HCT116 (cell line): ENCODE measurements at places on chromosomes 2 and 18. TPM values are rescaled to one million over a fixed set of nuclear protein-coding genes. Genes with fewer than 3 reads are reported as not detected.

CHPF gene
- total RNA-seq, result 228 TPM

- DNase-seq, result no peak
- H3K4me3 ChIP-seq, result no peak overlapping the region
- peaks cover 25% of the 10 kb centered on the region for H3K4me1 ChIP-seq
- H3K36me3 ChIP-seq, result peaks cover 44% of the 10 kb centered on the region
- no peaks in the 10 kb centered on the region for H3K27me3 ChIP-seq
These were observed 25.5 kb downstream of the RMC1 start for GRCh38 chr18:23528580-23529472.

DNA sequence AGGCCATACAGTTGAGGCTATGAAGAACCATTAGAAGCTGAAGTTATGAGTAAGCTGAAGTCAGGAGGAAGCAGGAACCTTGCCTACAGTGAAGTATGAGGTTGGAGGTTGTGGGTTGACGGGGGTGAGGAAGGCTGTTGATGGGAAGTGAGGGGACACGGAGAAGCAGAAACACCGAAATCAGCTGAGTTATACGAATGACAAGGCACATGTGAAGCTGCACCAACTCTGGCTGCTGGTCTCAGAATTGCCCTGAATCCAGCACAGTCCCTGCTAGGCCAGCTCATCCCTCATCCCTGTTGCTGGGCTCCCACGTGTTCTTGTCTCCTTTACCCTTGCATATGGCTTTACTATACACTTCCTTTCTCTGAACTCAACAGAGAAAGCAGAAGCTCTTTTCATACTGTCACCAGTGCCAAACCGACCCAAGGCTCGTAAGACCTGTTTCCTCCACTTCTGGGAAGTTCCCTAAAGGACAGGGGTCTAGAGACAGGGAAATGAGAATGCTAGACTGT, 9.2 kb upstream of the TMEM247 start:
- no peak for DNase-seq
- H3K4me3 ChIP-seq, result no peak overlapping the region
- no peaks in the 10 kb centered on the region for H3K36me3 ChIP-seq
- H3K4me1 ChIP-seq, result no peaks in the 10 kb centered on the region

DNA sequence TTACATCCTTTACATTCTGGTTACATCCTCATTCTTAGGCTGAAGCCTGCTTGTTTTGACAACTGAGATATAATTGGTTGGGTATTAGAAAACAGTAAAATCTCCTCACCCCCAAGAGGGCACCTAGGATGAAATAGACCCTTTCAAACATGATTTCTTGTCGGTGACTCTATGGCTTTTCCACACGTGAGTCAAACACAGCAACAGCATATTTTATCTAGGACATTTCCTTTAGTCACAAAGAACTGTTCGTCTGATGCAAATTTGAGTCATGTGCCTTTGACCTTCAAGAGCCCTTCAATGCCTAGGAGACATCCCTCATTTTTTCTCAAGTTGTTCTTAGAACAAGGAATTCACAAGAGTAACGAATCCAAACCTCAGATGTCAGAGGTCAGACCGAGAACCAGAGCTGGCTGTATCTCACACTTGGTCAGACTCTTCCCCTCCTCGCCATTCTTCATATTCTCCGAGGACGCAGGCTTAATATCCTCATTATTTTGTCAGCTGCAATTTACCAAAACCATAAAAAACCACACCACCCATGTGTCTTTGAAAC, 60.5 kb upstream of the ALKAL2 start:
- no peak overlapping the region for H3K27ac ChIP-seq
- no peak for DNase-seq
- H3K4me3 ChIP-seq, result no peak overlapping the region
- no peaks in the 10 kb centered on the region for H3K4me1 ChIP-seq
- H3K27me3 ChIP-seq, result peaks cover 48% of the 10 kb centered on the region

- H3K27ac ChIP-seq, result no peak overlapping the region
- H3K4me1 ChIP-seq, result no peaks in the 10 kb centered on the region
- no peaks in the 10 kb centered on the region for H3K27me3 ChIP-seq
- DNase-seq, result no peak
- no peak overlapping the region for H3K4me3 ChIP-seq
These were observed 70.3 kb upstream of the DOCK10 start for GRCh38 chr2:225112362-225113126.

- peak overlapping the region; percentile 76 for H3K27ac ChIP-seq
- H3K4me3 ChIP-seq, result peak overlapping the region; percentile 31
- H3K36me3 ChIP-seq, result no peaks in the 10 kb centered on the region
- peaks cover 27% of the 10 kb centered on the region for H3K4me1 ChIP-seq
These were observed 143.9 kb upstream of the SPRED2 start for GRCh38 chr2:65576278-65576677.

GRCh38 chr2:225090746-225091145, 48.5 kb upstream of the DOCK10 start:
- H3K4me1 ChIP-seq, result peaks cover 14% of the 10 kb centered on the region
- no peak overlapping the region for H3K27ac ChIP-seq
- H3K27me3 ChIP-seq, result no peaks in the 10 kb centered on the region
- H3K36me3 ChIP-seq, result no peaks in the 10 kb centered on the region
- DNase-seq, result no peak

RAB27B gene
- total RNA-seq, result 2.2 TPM

- no peak for DNase-seq
- 0 out of 2 replicates have a peak, but pooled peaks cover 4% of the 10 kb centered on the region for H3K27me3 ChIP-seq
- no peak overlapping the region for H3K4me3 ChIP-seq
- no peak overlapping the region for H3K27ac ChIP-seq
- no peaks in the 10 kb centered on the region for H3K4me1 ChIP-seq
These were observed 75.8 kb downstream of the RDH14 start for GRCh38 chr2:18484625-18485024.

CDH2 gene
- 0.15 TPM for total RNA-seq

- no peak overlapping the region for H3K27ac ChIP-seq
- DNase-seq, result no peak
- peaks cover 21% of the 10 kb centered on the region for H3K4me1 ChIP-seq
- no peaks in the 10 kb centered on the region for H3K27me3 ChIP-seq
- H3K36me3 ChIP-seq, result no peaks in the 10 kb centered on the region
- no peak overlapping the region for H3K4me3 ChIP-seq
These were observed 10.4 kb downstream of the IL1RN start for GRCh38 chr2:113137827-113138226.

DNA sequence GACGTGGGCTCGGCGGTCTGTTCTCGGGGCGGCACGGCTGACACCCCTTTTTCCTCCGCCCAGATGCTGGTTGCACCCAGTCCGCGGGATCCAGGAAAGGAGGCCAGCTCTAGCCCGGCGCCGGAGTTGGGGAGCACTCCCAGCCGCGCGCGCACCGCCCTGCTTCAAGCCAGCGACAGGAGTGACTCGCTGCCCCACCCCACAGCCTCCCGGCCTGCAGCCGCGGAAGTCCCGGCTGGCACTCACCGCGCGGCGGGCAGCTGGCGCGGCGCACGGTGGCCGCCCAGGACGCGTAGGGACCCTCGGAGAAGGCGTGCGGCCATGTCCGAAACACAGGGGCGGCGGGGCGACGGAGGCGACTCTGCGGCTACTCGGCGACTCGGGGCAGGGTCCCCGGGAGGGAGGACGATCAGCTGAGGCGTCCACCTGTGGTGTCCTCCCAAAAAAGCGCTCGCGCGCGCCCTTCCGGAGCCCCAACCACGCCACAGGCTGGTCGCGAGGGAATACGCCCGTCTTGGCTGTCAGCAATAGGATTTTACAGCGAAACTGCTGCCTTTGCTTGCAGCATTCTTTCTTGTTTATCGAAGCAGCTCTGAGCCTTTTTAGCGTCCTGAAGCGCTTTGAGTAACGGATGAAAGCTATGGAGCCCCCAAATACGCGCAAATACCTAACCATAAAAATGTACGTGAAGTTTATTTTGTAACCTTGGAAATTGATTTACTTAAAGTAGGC, at the start of gene ACADL:
Gene ACADL, minus strand, starts transcription at position 507 of the 732 bp plus-strand sequence. Its CDS starts 184 bp downstream, at position 323.
- H3K4me3 ChIP-seq, result no peak within 1 kb of the TSS
- no peak for DNase-seq
- H3K36me3 ChIP-seq, result no peaks in the 10 kb centered on the region

DNA sequence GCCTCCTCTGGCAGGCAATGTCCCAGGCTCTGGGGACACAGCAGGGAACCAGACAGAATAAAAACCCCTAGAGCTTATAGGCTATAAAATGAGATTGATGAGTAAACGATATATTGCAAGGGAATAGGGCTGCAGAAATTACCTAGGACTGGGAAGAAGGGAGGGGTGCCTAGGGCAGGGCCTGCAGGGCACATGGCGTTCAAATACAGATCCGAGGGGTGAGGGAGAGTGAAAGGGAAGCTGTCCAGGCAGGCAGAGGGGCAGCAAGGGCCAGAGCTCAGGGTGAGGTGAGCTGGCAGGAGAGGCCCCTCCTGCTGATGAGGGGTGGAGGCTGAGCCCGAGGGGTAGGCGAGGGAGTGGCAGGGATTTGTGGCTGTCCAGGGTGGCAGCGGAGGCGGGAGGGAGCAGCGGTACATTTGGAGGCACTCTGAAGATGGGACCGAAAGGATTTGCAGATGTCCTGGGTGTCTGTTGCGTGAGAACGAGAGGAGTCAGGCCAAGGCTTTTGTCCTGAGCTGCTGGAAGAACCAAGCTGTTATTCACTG, 33.7 kb downstream of the KCNIP3 start:
- no peak overlapping the region; the same call in 1 of the 2 replicates for H3K27ac ChIP-seq
- no peaks in the 10 kb centered on the region for H3K36me3 ChIP-seq
- no peak overlapping the region for H3K4me3 ChIP-seq
- no peak for DNase-seq

DNA sequence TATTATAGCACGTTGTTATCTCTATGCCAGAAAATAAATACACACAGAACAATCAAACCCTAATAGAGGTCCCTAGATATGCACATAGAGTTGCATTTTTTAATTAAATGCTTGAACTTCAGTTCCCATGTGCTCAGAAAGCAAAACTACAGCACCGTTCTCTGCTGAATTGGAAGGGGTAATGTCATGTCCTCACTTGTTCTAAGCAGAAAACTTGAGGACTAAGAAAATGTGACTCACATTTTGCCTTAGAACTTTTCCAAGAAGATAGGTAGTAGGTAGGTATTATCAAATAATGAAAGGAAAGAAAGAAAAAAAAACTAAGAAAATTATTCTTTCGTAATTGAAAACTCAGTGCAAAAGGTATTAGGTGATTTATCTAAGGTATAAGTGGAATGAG, 607.3 kb downstream of the ERBB4 start:
- H3K27me3 ChIP-seq, result no peaks in the 10 kb centered on the region
- H3K36me3 ChIP-seq, result no peaks in the 10 kb centered on the region
- no peak overlapping the region for H3K27ac ChIP-seq
- DNase-seq, result no peak
- H3K4me1 ChIP-seq, result no peaks in the 10 kb centered on the region

GYPC gene
- total RNA-seq, result 0.66 TPM

- no peak overlapping the region for H3K27ac ChIP-seq
- H3K36me3 ChIP-seq, result no peaks in the 10 kb centered on the region
- no peak overlapping the region for H3K4me3 ChIP-seq
- H3K27me3 ChIP-seq, result no peaks in the 10 kb centered on the region
These were observed 266.9 kb upstream of the FANCL start for GRCh38 chr2:58508006-58508405.

BBS5 gene
- total RNA-seq, result 4.6 TPM

GRCh38 chr2:162069267-162069903, 4.6 kb downstream of the DPP4 start:
- no peak overlapping the region for H3K4me3 ChIP-seq
- H3K27ac ChIP-seq, result no peak overlapping the region
- H3K4me1 ChIP-seq, result peaks cover 9% of the 10 kb centered on the region; the same call in 1 of the 2 replicates
- no peaks in the 10 kb centered on the region for H3K36me3 ChIP-seq
- DNase-seq, result no peak

GRCh38 chr2:36394804-36395203, 39.2 kb downstream of the CRIM1 start:
- H3K4me1 ChIP-seq, result no peaks in the 10 kb centered on the region
- no peak for DNase-seq
- H3K27ac ChIP-seq, result no peak overlapping the region
- H3K27me3 ChIP-seq, result no peaks in the 10 kb centered on the region
- no peaks in the 10 kb centered on the region for H3K36me3 ChIP-seq

ALKAL2 gene
- not detected for total RNA-seq

GRCh38 chr18:36066686-36067054, 689 bp downstream of the RPRD1A start:
- peak overlapping the region; percentile 77 for H3K27ac ChIP-seq
- H3K36me3 ChIP-seq, result no peaks in the 10 kb centered on the region
- peak overlapping the region; percentile 81 for H3K4me3 ChIP-seq
- H3K4me1 ChIP-seq, result peaks cover 9% of the 10 kb centered on the region

- H3K36me3 ChIP-seq, result no peaks in the 10 kb centered on the region
- no peak overlapping the region for H3K4me3 ChIP-seq
- H3K27me3 ChIP-seq, result no peaks in the 10 kb centered on the region
- no peak overlapping the region for H3K27ac ChIP-seq
- H3K4me1 ChIP-seq, result peaks cover 9% of the 10 kb centered on the region; the same call in 1 of the 2 replicates
- DNase-seq, result no peak
These were observed 488.3 kb downstream of the DLGAP1 start for GRCh38 chr18:3966642-3967358.

GRCh38 chr18:77139619-77140018, 7.0 kb upstream of the MBP start:
- H3K27me3 ChIP-seq, result no peaks in the 10 kb centered on the region
- H3K27ac ChIP-seq, result no peak overlapping the region
- H3K36me3 ChIP-seq, result no peaks in the 10 kb centered on the region
- H3K4me3 ChIP-seq, result no peak overlapping the region
- H3K4me1 ChIP-seq, result peaks cover 3% of the 10 kb centered on the region; the same call in 1 of the 2 replicates

GRCh38 chr2:77831471-77831870, 309.3 kb upstream of the LRRTM4 start:
- no peaks in the 10 kb centered on the region for H3K27me3 ChIP-seq
- H3K4me1 ChIP-seq, result no peaks in the 10 kb centered on the region
- H3K36me3 ChIP-seq, result no peaks in the 10 kb centered on the region
- no peak overlapping the region for H3K4me3 ChIP-seq
- DNase-seq, result no peak

DNA sequence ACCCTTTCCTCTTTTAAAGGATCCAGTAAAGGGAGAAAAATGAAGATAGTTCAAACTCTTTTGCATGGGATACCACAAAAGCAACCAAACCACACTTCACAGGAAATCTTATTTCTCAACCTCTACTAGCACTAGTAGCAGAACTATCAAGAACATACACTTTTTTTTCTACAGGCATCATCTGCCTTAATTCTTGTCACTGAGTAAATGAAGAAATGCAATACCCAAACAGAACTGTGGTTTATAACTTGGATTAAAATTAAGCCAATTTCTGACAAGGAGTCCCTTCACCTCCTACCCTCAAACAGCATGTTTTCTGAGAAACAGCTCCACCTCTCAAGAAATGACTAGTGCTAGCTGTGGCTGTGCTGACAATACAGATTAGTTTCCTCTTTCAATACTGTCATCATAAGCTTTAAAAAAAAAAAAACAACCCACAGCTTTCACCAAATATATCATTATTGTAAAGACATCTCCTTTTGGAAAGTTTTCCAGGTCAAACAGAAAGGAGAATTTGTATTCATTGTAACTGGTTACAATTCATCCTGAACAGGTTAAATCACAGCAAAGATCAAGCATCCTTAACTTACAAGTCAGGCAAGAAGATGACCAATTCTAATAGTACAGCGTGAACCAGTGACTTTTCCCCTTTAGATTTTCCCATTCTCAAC, 44.4 kb downstream of the PTPN2 start:
- no peak overlapping the region for H3K27ac ChIP-seq
- no peak for DNase-seq
- H3K4me1 ChIP-seq, result peaks cover 9% of the 10 kb centered on the region
- no peaks in the 10 kb centered on the region for H3K27me3 ChIP-seq
- H3K4me3 ChIP-seq, result no peak overlapping the region
- H3K36me3 ChIP-seq, result no peaks in the 10 kb centered on the region

- H3K36me3 ChIP-seq, result no peaks in the 10 kb centered on the region
- no peaks in the 10 kb centered on the region for H3K27me3 ChIP-seq
- no peak overlapping the region for H3K27ac ChIP-seq
- DNase-seq, result no peak
- no peak overlapping the region for H3K4me3 ChIP-seq
- no peaks in the 10 kb centered on the region for H3K4me1 ChIP-seq
These were observed 123.2 kb downstream of the TMEM17 start for GRCh38 chr2:62382757-62383156.

GRCh38 chr2:127614246-127614645, 31.7 kb upstream of the GPR17 start:
- no peak overlapping the region for H3K27ac ChIP-seq
- no peak overlapping the region for H3K4me3 ChIP-seq
- no peaks in the 10 kb centered on the region for H3K27me3 ChIP-seq
- H3K4me1 ChIP-seq, result no peaks in the 10 kb centered on the region
- H3K36me3 ChIP-seq, result no peaks in the 10 kb centered on the region
